ENCODE measurements at places on chromosomes 4 and X.
A peak's percentile ranks its signal among the peaks of the same experiment; 100 is the strongest.

GRCh38 chrX:134431894-134432293 lies 28.1 kb upstream of the HPRT1 start:
- DNase-seq: no peak

DNA sequence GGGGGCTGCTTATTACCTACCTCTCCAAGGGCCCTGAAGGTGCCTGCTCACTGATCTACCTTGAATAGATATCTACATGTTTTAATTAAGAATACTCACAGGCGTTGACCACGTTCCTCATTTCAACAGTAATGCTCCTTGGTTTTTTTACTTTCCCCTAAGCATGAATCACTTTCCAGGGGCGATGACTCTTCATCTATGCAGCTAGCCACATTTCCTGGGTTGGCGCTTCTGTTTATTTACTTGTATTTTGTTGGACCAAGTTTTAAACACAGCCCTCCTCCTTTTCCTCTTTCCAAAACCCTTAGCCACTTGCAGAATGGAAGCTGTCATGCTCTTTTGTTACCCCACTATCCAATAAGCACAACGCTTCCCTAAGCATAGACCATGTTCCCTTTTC lies 50.8 kb downstream of the CBLL2 start:
- no peak for DNase-seq

GRCh38 chr4:84852081-84852480 lies 114.4 kb downstream of the WDFY3 start:
- no peak for DNase-seq

DNA sequence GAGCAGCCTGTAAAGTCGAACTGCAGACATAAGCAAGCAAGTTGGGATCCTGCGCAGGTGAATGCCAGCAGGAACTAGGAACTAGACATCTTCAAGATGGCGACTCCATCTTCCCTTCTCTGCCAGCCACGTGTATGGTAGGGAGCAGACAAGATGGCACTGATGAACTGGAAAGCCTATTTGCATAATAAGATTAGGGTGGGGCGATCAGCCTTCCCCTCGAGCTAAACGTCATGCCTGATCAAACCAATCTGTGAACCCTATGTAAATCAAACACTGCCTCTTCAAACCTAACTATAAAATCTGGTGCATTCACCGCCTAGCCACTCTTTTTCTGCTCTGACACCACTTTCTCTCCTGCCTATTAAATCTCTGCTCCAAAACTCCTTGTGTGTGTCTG lies 28.1 kb upstream of the LGI2 start:
- DNase-seq: no peak

DNA sequence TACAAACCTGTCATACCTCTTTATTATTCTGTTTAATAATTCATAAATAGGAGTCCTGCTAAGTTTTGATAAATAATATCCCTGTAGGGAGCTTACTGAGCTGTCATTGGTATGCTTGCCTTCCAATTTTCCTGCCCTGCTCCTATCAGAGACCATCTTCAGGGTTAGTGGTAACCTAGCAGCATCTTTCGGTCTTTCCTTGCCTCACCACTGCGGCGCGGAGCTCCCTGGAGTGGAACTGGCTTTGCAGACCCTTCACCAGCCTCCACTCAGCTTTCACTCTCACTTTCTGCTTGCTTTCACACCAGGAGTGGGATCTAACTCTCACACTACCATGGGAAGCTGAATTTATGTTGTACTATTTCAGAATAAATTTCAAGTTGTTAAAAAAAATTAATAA lies 481.7 kb upstream of the ATOH1 start:
- DNase-seq: peak; percentile 0

DNA sequence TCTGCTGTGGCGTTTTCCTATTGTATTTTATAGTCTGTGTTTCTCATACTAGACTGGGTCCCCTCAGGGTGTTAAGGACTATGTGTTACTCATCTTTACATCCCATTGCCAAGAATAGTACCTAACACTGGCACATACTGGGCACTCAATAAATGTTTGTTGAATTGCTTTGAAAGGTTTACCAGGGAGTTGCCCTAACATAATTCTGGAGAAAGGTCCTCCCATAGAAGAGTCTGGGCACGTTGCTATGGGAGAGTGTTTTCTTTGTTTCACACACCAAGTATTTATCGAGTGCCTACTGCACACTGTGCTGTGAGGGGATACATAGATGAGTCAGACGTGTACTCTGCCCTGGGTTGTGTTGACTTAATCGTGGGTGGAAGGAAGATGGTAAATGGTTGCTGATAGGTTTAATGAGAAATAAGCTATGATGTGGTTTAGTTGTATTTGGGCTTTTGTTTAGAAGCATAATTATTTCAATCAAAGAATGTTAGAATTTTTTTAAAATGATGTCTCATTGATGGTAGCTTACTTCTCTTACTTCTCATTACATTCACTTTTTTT lies 42.9 kb downstream of the AFF1 start:
- no peak for DNase-seq

DNA sequence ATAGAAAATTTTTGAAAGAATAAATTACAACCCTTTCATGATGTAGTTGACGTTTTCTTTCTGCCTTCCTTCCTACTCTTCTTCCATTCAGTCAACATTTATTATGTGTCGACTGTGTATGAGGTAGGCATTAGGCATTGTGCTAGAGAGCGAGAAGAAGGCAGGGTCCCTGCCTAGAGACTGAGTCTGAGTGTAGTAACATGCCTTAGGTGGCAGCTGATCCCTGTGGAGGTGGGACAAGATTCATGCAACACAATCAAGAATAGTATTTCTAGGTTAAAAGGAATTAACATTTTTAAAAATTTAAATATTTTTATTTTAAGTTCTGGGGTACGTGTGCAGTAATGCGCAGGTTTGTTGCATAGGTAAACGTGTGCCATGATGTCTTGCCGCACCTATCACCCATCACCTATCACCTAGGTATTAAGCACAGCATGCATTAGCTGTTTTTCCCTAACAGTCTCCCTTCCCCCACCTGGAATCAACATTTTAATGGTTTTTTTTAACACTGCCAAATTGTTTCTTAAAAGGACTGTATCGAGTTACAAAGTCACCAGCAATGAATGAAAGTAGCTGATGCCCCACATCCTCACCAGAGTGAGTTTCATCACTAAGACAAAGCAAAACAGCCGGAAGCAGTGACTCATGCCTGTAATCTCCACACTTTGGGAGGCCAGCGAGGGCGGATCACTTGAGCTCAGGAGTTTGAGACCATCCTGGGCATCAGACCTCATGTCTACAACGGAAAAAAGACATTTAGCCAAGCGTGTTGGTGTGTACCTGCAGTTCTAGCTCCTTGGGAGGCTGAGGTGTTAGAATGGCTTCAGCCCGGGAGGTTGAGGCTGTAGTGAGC lies 84.0 kb downstream of the WWC2 start:
- DNase-seq: peak; percentile 39

GRCh38 chr4:65502131-65502701 lies 168.1 kb downstream of the EPHA5 start:
- DNase-seq: no peak

- DNase-seq: no peak
Measured at GRCh38 chr4:128770807-128771206, 38.7 kb upstream of the JADE1 start.

GRCh38 chr4:186701273-186701672 lies 22.4 kb downstream of the FAT1 start:
- DNase-seq: peak; percentile 89

GRCh38 chr4:83043801-83044407 lies 8.9 kb downstream of the COPS4 start:
- DNase-seq: no peak

DNA sequence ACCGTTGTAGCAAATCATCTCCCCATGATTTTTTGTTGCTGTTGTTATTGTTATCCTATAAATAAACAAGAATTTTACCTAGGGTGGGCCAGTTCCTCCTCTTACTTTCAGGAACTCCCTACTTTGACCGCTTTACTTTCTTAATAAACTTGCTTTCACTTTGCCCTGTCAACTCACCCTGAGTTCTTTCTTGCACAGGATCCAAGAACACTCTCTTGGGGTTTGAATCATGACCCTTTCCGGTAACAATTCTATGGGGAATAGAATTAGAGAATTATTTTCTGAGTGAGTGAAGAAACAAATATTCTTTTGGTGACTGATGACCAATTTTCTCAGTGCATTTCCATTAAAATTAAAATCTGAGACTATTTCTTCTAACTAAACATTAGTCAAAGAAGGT lies 584.0 kb upstream of the TENM3 start:
- DNase-seq: no peak

- DNase-seq: no peak
Measured at GRCh38 chr4:180465364-180465763, 1777.8 kb upstream of the TENM3 start.

DNA sequence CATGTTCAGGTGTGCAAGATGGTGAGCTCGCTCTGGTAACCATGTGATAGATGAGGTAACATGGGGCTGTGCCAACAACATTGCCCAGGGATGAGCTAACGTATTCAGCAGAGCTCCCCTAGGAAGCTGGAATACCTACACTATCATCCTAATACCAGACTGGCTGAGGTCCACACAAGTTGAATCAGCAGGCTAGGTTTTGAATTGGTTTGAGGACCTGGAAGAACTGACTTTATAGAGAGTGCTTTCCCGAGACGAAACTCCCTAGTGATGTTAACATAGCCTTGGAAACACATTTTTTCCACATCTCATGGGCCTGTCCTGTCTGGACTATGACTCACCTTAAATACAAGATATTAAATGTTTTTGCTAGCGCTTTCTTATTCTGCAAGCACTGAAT lies 56.7 kb downstream of the IGFBP7 start:
- no peak for DNase-seq

- DNase-seq: no peak
Measured at GRCh38 chr4:184053434-184053833, 148.3 kb downstream of the STOX2 start.

DNA sequence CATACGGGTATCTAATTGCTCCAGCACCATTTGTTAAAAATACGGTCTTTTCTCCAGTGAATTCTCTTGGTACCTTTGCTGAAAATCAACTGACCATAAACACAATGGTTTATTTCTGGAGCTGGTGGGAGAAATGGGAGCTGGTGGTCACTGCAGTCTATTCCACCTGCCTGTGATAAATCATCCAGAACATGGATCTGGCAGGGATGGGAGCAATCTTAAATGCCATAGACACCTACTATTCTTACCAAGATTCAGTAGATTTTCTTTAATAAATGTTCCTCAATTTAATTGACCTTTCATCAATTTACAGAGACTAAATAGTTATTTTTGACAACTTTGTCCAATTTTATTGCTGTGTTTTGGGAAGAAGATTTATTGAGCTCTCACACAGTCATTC lies 68.1 kb downstream of the SLC9A7 start:
- DNase-seq: no peak

GRCh38 chr4:58553031-58553430 lies 1442.8 kb upstream of the IGFBP7 start:
- DNase-seq: no peak

All from H7 (cell line).